ENCODE measurements at places on chromosomes 2 and 18.

DNA sequence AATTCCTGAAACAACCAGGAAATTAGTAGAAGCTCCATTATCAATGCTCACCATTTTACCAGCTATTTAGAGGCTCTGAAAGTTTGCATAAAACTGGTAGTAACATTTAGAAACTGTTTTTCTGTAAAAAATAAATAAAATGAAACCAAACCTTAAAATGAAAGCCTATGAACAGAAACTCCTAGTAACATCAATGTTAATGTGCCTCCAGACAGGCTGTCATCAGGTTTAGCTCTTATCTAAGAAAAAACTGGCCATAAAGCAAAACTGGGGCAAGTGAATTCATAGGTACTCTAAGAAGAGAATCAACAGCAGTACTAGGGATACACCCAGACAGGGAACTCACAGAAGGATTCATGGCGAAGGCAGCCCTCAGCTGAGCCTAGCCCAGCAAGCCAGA is 8.0 kb downstream of the E2F6 start:
- no peak for DNase-seq

GRCh38 chr18:21362831-21363230 is 120.8 kb downstream of the GREB1L start:
- DNase-seq = no peak

DNA sequence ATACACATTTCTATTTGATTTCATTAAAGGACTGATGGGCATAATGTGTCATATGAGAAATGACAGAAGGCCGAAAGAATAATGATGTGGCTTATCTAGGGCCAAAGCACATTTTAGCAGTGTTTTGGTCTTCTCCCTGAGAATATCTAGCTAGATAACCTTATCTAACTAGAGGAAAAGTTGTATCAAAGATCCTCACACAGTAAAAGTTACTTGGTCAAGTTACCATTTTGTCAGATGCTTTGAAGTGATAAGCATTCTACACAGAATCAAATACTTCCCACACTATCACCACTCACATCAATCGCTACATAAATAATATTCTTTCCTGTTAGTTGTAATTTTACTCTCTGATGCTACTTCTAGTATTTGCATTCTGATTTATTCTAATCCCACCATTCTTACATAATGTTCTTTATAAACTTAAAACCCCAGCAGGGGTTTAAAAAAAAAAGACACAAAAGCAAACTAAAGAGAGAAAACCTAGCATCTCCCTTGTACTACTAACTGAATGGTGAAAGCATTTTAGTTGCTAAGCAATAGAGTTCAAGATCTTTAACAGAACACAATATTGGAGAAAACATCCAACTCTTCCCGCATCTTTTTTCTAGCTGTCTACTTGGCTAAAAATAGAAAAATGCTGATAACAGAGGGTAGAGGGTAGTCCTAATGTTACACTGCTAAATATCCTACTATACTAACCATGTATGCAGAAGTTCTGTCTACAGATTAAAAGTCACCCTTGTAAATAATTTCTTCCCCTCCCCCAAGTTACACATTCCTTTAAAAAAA is 8.0 kb downstream of the XPO1 start:
- no peak for DNase-seq

GRCh38 chr2:224036731-224037361 is 2.2 kb downstream of the SERPINE2 start:
- DNase-seq = no peak

GRCh38 chr2:240831594-240832204 is 11.7 kb upstream of the KIF1A start:
- DNase-seq = no peak

DNA sequence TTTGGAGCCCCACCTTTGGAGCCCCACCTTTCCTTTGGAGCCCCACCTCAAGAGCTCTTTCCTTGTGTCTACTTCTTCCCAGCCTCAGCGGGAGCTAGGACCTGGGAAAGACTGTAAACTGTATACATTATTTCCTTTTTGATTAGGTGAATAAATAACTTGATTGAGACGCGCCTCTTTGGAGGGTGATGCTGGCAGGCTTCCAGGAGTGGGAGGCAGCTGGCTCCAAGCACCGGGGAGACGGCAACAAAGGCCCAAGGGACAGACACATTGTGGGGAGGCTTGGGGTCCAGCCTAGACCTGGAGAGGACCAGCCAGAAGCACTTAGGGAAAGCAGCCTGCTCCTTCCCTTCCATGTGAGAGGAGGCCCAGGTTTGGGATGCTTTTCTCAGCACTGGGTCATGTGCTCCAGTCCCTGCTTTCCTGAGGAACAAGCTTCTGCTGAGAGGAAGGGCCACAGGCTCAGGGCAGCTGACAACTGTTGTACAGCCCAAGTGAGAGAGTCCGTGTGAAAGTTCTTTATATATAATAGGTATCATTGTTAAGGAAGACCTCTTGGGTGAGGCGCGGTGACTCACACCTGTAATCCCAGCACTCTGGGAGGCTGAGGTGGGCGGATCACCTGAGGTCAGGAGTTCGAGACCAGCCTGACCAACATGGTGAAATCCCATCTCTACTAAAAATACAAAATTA is 297.2 kb upstream of the SLC14A2 start:
- DNase-seq = no peak

GRCh38 chr2:228268756-228269155 is 87.3 kb upstream of the SPHKAP start:
- DNase-seq = no peak

GRCh38 chr2:74036450-74037195 is 51.9 kb downstream of the TET3 start:
- no peak for DNase-seq

DNA sequence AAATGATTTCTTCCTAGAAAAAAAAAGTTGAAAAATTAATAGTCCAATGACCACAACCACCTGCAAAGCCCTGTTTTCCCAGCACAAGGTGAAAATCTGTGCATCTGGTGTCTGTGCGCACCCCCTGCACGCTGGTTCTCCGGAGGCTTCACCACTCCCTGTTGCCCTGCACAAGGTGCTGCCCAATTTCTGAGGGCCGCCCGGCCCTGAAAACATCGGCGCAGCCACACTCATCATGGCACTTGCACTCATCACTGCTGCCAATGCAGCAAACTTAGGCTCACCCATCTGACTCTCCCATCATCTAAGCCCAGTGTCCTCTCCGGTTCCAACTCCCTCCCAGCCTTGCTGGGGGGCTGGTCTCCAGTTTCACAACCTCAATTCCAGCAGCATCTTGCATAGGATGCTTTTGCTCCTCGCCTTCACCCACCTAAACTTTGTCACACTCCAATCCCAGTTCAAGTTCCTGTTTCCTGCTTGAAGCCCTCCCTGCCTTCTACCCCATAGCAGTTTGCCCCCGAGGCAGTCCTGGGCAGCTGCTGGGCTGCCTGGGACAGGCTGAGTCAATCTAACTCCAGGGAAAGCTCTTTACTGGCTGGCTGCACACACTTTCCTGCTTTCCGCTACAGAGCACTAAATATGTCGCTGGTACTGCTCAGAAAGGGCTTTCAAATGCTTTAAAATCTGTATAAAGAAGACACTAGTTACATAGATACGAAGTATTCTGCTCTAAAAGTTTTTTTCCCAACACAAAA is 522.5 kb upstream of the ID2 start:
- DNase-seq = no peak

DNA sequence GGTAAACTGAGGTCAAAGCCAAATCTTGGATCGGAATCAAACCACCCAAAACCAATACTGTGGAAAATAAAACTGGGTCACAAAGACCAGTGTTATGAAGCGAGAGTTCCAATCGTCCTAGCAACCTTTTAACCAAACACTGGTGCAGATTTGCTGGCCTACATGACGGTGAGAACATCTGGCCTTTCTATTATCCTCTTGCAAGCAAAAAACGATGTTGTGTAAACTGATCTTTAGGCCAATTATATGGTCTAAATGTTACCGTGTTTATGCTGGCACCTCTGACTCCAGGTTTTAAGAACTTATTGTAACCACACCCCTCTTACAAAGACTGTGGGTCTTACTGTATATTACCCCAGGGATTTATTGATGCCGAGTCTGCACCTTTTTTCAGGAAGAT is 145.9 kb downstream of the GFPT1 start:
- DNase-seq = no peak

DNA sequence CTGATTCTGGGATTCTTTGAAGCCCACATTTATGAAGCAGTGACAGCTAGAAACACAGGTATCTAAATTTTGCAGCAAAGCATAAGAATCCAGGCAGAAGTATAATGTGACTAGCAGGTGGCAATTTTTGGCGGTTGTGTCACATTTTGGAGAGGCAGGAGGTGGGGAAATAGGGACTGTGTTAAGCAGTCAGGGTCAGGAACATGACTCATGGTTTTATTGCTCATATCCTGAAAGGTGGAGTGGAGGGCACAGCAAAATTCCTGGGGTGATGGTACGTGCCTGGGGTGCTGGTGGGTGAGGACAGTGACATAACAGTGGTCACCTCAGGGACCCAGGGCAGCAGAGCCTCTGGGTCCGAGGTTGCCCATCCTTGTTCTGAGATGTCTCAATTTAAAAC is 63.5 kb upstream of the TTN start:
- DNase-seq = no peak
